Effector memory CD4-positive, alpha-beta T cell (primary cell): ENCODE measurements at places on chromosomes 4 and X.

GRCh38 chrX:74449937-74450330, 28.6 kb downstream of the SLC16A2 start:
- DNase-seq = no peak

DNA sequence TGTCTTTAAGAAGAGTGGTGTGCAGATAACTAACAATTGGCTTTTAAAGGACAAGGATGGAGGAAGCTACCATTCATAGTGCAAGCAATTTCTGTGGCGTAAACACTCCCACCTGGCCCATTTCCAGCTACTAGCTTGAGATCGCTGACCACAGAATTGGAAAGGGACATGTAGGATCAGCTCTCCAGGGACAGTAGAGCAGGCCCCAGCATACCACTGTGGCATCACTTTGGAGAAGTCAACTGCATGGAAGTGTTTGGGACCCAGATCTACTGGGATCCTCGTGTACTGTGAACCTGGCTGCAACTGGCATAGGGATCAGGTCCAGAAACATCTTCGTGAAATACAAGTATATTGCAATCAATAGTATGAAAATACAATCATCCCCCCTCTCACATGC, 515.0 kb downstream of the INPP4B start:
- DNase-seq = no peak

DNA sequence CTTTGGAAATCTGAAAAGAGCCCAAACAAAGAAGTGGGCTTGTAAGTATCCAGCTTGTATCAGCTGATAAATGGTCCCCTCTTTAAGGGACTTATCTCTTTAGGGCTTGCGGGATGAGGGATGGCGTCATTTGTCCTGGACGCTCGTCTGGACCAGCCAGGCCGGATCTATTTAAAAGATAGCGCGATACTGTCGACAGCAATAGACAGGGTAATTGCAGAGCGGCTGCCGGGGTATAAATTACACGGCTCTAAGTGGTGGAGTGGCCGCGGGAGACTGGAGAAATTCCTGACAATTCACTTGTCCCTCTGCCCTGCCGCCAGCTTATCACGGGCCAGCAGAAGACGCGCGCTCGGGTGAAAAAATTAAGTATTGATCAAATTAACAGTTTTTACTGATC, 90.7 kb downstream of the FAM53A start:
- DNase-seq = no peak

DNA sequence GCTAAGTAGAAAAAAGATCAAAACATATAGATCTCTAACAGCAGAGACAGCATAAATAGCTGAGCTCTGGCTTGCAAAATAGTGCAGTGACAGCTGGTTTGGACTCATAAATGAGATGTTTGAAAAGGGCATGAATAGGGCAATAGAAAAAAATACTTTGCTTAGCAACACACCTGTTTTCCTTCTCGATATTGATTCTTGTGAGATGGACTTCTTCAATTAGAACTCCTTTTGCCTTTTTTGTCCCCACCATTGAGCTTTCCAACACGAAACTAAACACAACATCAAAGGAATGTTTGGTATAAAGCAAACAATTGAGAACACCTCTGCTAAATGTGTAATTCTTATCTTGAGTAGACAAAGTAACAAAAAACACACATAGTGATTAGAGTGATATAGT, 726.3 kb downstream of the RAPGEF2 start:
- no peak for DNase-seq

GRCh38 chrX:136030303-136031191, 45.3 kb downstream of the SLC9A6 start:
- DNase-seq = no peak

DNA sequence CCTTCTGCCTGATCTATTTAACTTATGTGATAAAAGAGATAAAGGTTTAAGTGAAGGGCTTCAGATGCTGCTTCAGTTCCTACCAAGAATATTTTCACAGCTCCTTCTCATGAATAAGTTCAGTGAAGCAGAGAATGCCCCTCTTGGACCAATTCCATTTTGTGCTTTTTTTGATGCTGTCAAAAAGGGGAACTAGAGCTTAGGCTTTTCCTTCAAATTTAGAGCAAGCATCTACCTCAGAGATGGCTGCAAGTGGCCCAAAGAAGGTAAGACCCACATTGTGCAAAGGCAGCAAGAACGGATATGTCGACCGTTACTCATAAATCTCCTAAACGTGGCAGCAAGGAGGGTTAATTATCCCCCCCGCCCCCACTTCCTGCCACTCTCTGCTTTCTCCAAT, 4.5 kb downstream of the CHRDL1 start:
- no peak for DNase-seq

- DNase-seq = no peak
Measured at GRCh38 chr4:87840149-87840548, 7.4 kb downstream of the MEPE start.

DNA sequence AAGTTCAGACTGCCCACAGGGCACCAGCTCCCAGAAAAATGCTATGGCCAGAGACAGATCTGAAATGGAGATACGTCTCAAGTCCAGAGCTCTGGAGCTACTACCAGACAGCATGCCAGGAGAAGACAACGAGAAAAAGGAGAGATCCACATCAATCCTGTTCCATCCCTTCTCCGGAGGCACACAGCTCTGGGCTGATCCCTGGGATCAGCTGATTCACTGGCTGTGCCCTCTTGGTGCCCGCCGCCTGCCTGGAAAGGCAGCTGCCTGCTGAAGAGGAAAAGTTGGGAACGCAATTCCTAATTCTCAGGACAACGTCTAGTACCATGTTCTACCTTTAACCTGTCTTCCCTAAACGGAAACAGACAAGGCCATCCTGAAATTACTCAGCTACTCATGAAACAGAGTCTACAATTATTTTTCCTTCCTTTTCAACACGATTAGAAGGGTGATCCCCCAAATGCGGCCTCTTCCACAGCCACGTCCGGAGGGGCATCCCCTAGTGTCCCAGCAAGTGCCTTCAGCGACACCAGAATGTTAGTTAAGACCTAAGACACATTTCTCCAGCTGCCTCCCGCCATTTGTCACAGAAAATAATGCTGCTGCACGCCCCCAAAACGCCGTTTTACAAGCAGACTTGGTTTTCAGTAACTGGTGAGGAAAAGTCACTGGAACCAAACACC, 2.4 kb downstream of the ZFYVE28 start:
- no peak for DNase-seq

GRCh38 chr4:8095956-8096689, 62.5 kb downstream of the ABLIM2 start:
- DNase-seq = no peak

GRCh38 chr4:15636818-15637217, 18.3 kb downstream of the FBXL5 start:
- no peak for DNase-seq

GRCh38 chr4:126223784-126224407, 909.1 kb downstream of the FAT4 start:
- no peak for DNase-seq

- no peak for DNase-seq
Measured at GRCh38 chr4:182655340-182655739, 261.8 kb downstream of the DCTD start.

- DNase-seq = no peak
Measured at GRCh38 chrX:19086102-19086772, 36.0 kb downstream of the ADGRG2 start.

DNA sequence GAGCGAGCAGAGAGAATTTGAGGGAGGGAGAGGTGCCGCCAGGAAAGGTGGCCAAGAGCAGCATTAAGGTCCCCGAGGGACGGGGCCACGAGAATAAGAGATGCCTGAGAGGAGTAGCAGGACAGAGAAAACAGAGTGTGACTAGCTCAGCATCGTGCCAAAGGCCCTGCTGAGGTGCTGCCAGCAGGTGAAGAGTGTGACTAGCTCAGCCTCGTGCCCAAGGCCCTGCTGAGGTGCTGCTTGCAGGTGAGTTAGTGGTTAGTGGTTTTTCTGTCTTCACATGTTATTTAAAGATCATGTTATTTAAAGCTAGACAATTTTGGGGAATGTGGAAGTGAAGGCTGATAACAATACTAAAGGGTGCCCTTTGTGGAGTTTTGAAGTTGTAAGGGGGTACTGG, 464.5 kb upstream of the FAT1 start:
- DNase-seq = no peak

GRCh38 chr4:98950925-98951324, 22.0 kb upstream of the EIF4E start:
- no peak for DNase-seq

DNA sequence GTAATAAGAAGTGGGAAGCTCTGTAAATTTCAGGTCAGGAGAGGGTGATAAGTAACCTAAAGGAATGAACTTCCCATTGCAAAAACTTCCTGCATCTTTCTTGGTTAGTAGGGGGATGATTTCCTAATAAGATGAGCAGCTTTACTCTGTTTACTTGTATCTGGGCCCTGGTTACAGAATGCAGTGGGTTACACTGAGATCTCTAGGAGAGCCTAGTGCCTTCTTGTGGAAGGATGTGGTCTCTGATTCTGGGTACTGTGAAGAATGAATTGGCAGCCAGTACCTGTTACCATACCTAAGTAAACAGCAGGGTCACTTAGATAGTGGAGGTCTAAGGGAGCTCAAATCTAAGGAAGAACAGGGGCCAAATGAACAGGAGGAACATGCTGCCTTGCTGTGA, 320.6 kb downstream of the ARHGAP10 start:
- no peak for DNase-seq

DNA sequence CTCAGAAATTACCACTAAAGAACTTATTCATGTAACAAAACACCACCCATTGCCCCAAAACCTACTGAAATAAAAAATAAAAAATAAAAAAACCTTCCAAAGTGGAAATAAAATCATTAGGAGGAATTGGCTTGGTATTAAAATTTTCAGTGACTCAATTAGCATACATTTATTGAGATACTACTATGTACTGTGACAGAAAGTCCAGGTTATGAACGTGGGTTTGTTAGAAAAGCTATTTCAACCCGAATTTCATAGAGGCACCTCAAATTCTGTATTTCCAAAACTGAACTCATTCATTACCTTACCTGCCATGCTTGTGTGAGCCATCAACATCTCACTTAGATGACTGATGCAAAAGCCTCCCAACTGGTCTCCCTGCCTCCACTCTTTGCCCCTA, 16.8 kb downstream of the KLHL5 start:
- no peak for DNase-seq

- DNase-seq = no peak
Measured at GRCh38 chrX:147859666-147860065, 52.1 kb upstream of the FMR1 start.

DNA sequence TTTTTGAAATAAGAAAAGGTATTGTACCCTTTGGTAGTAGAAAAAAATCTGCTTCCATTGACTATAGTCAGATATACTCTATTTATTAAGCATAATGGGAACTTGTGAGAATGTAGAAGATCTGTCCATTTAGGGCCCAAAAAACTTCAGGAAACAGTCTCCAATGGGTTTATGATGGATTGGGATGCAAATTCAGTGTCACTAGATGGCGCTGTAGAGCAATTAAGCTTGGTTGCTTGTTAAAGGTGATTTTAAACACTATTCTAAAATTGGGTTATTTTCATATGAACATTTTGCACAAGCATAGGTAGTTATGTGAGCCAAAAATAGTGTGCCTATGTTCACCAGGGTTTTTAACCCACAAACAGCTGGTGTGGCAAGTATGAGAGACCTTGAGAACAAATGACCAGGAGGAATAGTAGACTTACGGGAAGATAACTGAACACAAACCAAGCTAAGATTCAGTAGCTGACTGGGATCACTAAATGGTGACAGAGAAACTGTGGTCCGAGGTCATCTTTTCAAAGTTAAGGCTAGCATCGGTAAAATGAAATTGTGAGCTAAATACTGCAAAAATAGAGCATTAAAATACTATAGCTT, 80.3 kb upstream of the LSM6 start:
- no peak for DNase-seq

DNA sequence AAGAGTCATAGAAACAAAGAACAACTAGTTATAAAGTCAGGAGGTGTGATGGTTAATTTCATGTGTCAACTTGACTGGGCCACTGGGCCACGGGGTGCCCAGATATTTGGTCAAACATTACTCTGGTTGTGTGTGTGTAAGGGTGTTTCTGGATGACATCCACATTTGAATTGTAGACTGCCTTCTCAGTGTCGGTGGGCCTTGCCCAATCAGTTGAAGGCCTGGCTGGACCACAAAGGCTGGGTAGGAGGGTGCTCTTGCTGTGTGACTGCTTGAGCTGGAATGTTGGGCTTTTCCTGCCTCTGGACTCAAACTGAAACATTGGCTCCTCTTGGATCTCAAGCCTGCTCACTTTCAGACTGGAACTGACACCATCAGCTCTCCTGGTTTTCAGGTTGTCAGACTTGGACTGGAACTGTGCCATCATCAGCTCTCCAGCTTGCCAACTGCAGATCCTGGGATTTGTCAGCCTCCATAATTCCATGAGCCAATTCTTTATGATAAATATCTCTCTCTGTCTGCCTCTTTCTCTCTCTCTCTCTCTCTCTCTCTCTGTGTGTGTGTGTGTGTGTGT, 41.4 kb downstream of the CLDN34 start:
- DNase-seq = no peak

DNA sequence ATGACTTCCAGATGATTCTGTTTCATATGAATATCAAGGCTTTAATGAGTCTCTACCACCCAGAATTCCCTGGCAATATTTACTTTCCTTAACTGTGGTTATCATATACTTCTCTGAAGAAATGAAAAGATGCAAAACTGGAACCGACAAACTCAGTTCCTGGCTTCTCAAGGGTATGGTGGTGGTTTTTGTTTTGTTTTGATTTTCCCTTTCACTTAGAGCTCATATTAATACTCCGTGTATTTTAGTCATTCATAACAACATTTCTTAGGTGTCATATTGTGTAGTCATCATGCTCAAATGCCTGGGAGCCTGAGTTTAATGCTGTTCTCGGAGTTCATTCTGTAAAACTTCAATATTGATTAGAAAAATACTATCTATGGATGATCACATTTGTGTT, 665 bp downstream of the TRPC5OS start:
- no peak for DNase-seq
